Erythroblast (primary cell): ENCODE measurements at places on chromosomes 12 and 14.

DNA sequence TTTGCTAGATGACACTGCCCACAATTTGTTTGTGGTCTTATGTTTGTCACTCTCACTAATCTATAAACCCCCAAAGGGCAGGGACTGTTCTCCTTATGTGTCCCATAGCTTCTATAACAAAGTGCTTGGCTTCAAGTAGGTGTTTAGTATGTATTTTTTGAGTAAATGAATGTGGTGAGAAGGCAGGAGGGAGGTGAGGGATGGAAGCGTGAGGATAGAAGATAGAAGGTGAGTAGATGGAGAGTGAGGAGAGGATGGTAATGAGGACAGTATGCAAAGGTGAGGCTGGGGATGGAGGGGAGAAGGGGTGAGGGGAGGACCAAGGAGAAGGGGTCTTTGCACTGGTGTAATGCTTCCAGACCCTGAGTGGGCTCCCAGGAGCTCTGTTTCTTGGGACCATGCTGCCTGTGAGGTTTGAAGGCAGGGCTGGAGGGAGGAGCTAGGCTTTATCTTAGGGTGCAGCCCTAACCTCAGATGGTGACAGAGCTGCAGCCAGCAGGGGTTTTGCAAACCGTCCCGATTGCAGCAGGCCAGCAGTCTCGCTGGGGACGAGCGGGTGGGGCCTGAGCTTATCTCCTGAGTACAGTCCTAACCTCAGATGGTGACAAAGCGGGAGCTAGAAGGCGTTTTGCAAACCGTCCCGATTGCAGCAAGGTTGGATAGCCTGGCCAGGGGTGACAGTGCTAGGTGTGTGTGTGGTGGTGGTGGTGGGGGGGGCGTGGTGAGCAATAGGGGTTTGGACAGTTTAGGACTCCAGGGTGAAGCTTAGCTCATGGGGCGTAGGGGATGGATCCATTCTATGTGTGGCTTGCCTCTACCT is 6.5 kb downstream of the CEBPE start:
- DNase-seq, result peak; percentile 94

- no peak for DNase-seq
Measured at GRCh38 chr14:88426271-88426670, 40.8 kb downstream of the SPATA7 start.

DNA sequence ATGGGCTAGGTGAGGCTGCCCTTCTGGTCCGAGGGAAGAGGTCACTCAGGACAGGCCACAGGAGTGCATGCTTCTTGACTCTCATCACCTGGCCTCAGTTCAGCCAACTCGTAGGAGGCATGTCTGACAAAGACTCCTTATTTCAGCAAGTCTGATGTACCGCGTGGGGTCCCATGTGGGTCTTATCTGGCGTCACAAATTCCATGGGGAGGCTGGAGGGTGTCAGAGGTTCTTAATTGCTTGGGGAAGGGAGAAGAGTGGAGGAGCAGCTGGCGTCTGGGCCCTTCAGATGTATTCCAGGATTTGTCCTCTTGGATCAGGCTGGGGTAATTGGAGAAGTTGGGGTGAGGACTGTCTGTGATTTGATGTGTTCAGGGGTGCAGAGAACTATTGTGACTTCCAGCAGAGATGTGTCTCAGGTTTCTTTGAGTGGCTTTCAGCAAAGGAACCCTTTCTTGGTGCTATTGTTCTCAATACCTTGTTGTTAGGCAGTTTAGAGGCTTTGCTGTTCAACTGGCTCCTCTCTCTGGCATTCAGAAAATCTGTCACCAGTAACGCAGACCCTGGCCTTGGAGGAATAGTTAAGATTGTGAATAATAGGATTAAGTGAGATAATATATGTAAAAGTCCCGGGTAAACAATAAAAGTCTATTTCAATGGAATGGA is 60.1 kb downstream of the SUSD6 start:
- no peak for DNase-seq

DNA sequence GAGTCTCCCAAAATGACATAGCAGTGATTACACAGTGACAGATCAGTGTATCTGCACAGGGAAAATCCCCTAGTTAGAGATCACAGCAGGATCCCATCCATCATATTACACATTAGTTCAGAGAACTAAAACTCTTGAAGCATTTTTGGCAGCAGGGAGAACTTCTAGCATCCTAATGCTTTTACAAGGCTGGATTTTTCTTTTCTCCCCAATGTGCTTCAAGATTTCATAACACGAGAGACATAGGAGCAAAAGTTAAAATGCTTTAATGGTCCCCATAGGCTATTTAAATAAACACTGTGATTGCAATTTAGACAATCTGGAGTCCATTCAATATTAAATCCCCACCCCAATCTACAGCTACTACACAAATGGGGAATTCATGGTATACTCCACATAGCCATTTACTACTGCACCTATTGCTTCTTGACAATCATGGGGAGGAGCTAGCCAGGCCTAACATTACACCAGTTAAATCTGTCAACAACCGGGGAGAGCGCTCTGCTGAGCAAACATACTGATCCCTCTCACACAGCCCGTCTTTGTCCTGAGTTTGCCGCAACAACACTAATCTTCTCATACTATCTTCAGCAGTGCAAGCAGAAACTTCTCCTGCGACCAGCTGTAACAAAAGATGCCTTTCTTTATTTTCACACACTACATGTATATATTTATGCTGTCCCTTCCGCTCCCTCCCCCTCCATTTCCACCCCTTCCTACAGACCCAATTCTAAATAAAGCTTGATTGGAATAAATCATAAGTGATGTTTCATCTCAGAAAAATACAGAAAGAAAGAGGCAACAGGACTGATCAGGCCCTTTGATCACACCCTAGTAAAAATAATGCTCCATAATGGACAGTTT is 120.3 kb upstream of the SOX5 start:
- DNase-seq, result no peak

DNA sequence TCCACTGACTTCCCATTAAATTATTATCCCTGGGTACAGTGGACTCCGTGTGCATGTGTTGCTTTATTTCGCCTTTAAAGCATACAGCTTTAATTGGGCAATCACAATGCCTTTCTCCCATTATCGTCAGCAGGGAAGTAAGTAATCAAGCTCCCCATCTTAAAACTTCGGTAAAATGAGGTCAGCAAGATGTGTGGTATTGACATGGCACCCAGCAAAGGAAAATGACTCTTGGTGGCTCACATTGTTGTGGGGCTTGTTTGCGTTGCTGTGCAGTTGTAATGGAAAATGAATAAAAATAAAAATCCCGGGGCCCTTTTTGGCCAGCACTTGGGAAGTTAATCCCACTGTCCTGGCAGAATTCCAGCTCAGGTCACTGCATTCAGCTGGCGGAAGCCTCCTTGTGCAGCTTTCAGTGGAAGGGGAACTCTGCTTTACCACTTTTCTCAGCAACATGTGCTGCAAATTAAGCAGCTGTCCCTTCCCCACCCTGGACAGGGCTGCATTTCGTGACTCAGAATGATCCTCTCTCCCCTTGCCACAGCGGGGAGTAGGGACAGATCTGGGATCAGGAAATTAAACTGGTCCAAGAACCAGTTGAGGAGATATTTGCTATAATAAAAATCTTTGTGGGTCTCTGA is 13.9 kb upstream of the ATP2A2 start:
- no peak for DNase-seq

GRCh38 chr14:37253905-37254304 is 56.2 kb downstream of the MIPOL1 start:
- DNase-seq, result no peak

DNA sequence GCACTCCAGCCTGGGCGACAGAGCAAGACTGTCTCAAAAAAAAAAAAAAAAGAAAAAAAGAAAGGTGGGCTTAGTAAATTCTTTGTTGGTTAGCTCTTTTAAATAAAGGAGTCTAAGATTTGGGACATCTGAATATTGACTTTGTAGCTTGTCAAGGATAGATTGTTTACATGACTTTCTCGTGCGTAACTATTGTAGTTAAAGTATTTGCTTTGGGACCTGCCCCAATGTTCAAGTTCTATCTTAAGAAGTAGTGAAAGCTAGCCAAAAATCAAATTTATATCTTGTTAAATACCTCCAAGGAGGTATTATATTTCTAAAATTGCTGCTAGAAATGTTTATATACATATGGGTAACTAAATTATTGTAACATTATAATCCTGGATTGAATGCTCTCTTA is 32.4 kb downstream of the PTPN21 start:
- no peak for DNase-seq
